ENCODE measurements at places on chromosomes 12 and 14. TPM values are rescaled to one million over a fixed set of nuclear protein-coding genes. Genes with fewer than 3 reads are reported as not detected.

GRCh38 chr12:109721276-109721675 is 7.7 kb downstream of the FAM222A start:
- no peak overlapping the region for H3K27ac ChIP-seq
- no peaks in the 10 kb centered on the region for H3K4me1 ChIP-seq
- DNase-seq, result no peak
- H3K36me3 ChIP-seq, result no peaks in the 10 kb centered on the region
- H3K4me3 ChIP-seq, result no peak overlapping the region

The RILPL2 gene
- total RNA-seq, result 1.4 TPM

DNA sequence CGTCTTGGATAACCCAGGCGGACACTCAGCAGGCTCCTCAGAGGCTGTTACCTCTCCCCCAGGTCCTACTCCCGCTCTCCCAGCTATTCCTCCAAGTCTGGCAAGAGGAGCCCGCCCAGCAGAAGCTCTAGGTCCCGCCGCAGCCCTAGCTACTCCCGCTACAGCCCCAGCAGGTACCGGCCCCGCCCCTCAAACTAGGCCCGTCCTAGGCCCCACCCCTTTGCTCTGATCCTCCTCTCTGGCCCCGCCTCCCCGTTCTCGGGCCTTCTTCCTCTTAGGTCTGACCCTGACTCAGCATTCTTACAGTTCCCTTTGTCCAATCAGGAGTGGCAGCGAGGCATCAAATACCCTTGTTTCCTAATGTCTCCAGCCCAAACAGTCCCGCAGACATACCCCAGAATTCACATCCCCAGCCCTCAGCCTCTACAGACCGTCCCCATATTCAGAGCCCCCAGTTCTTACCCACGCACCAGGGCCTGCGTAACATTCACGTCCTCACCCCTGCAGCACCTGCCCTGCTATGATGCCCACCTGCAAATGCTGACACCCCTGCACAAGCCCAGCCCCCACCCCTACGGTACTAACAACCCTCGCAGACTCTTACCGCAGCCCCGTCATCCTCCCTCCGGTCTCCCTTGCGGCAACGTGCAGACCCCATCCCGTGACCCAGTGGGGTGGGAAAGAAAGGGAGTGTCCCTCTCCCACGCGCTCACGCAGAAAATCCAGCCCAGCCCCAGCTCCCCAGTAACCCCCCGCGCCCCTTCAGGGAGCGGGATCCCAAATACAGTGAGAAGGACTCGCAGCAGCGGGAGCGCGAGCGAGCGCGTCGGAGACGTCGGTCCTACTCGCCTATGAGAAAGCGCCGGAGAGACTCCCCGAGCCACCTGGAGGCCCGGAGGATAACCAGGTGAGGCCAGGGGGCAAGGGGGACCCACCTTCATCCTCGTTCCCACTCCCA is 25.0 kb upstream of the HSPB8 start:
- H3K27me3 ChIP-seq, result no peaks in the 10 kb centered on the region
- no peak for DNase-seq
- H3K27ac ChIP-seq, result no peak overlapping the region
- H3K36me3 ChIP-seq, result no peaks in the 10 kb centered on the region

The NFATC4 gene
- total RNA-seq, result 61.9 TPM

DNA sequence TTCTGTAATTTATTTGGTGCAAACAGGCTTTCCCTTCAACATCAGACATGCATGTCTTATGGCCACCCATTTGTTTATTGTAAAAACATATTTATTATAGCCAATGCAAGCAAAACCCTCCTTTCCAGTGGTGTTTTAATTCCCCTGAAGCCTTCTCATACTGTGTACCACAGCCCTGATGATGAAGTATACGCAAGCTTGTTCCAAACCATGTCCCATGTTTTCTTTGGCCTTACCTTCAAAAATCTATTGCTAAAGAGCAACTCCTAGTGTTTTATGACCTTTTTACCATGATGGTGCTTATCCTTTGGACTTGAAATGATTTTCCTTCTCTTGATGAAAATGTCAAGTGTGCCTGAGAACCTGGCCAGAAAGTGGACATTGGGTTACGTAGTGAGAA is 85.9 kb upstream of the CCDC91 start:
- H3K4me3 ChIP-seq, result no peak overlapping the region
- H3K27me3 ChIP-seq, result no peaks in the 10 kb centered on the region
- no peaks in the 10 kb centered on the region for H3K36me3 ChIP-seq
- H3K4me1 ChIP-seq, result peaks cover 2% of the 10 kb centered on the region
- DNase-seq, result peak; percentile 54
- H3K27ac ChIP-seq, result no peak overlapping the region

GRCh38 chr14:38042322-38042721 is 165.4 kb upstream of the SSTR1 start:
- no peaks in the 10 kb centered on the region for H3K36me3 ChIP-seq
- H3K4me1 ChIP-seq, result peaks cover 3% of the 10 kb centered on the region
- no peak overlapping the region for H3K4me3 ChIP-seq
- DNase-seq, result peak; percentile 47

GRCh38 chr12:19893514-19893913 is 454.2 kb downstream of the AEBP2 start:
- peak; percentile 48 for DNase-seq
- no peaks in the 10 kb centered on the region for H3K4me1 ChIP-seq
- H3K36me3 ChIP-seq, result no peaks in the 10 kb centered on the region
- no peaks in the 10 kb centered on the region for H3K27me3 ChIP-seq
